Mononuclear cell (primary cell): ENCODE measurements at places on chromosomes 5 and 9. TPM values are rescaled to one million over a fixed set of nuclear protein-coding genes. Genes with fewer than 3 reads are reported as not detected.

Gene CBY3
- 0.52 TPM for total RNA-seq

Gene PTCH1
- 10.2 TPM for total RNA-seq

Gene RMI1
- 1.9 TPM for total RNA-seq

Gene NR6A1
- total RNA-seq, result 0.42 TPM

Gene TSC1
- total RNA-seq, result 48.5 TPM

Gene GPR150
- 0.42 TPM for total RNA-seq

Gene PCA3
- total RNA-seq, result under 0.01 TPM

Gene SPINK13
- not detected for total RNA-seq

Gene FCN1
- total RNA-seq, result 1,156 TPM
